ENCODE measurements at places on chromosomes 16 and 17.
A peak's percentile ranks its signal among the peaks of the same experiment; 100 is the strongest.

DNA sequence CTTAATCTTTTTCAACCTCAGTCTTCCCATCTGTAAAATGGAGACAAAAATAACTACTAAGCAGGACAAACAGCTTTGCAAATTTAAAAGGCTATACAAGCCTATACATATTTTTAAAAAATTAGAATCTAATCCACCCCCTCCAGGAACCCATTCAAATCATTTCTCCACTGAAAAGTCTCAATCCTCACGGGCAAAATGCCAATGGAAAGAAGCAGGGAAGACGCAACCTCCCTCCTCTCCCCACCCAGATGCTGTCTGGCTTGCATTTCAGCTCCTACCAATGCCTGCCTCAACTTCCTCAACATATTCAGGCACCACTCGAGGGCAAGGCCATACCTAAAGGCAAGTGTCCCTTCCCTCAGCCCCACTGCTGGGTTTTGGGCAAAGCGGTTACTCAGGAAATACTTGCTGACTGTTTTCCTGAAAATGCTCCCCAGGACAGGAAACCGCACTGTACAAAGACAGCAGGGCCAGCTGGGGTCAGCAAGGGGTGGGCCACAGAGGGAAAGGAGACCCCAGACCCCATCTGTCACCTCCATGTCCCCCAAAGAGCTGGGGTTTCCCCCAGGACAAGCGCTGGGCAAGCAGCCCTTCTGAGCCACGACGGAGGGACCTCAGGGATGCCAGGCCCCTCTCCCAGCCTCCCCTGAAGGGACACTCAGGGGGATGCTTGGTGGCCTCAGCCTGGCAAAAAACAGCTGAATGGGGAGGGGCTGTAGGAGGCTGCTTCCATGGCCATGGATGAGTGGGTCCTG is 47.7 kb upstream of the DOC2B start:
- no peak for DNase-seq

- no peak for DNase-seq
Measured at GRCh38 chr17:41542357-41542756, 14.2 kb upstream of the KRT19 start.

DNA sequence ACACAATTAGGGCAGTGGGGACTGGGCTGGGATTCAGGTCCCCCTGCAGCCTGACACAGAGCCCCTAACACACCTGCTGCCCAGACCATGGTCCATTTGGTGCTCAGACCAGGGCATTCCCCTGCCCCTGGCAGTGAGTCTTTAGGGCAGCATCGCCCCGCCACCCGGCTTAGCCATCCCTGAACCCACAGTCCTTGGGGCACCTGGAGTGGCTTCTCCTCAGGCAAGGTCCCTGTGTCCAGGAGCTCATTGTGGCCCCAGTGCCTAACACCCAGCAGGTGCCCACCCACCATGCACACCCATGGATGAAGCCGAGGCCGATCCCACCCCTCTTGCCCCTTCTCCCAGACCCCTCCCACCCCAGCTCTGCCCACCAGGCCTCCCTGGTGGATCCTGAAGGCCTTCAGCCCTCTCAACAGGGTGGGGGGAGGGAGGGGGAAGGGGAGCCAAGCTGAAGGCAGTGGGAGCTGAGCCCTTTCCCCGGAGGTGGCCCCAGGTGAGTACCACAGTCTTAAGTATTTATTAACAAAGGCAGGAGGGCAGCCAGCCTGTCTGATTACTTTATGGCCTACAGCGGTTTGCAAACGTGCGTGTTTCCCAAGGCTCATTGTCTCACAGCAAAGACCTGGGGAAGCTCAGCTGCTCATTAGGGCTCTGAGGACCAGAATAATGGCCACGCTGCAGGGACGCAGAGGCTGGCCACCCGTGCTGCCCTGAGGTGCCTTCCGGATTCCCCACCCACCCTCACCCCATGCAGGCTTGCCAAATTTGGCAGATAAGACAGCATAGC is 38.5 kb downstream of the RBFOX3 start:
- DNase-seq, result no peak

- DNase-seq, result peak; percentile 68
Measured at GRCh38 chr16:81778861-81779535, at the start of gene PLCG2. TSS of gene PLCG2 (plus strand) at chr16:81779291. CDS start at chr16:81785990, 6,699 bp downstream.

DNA sequence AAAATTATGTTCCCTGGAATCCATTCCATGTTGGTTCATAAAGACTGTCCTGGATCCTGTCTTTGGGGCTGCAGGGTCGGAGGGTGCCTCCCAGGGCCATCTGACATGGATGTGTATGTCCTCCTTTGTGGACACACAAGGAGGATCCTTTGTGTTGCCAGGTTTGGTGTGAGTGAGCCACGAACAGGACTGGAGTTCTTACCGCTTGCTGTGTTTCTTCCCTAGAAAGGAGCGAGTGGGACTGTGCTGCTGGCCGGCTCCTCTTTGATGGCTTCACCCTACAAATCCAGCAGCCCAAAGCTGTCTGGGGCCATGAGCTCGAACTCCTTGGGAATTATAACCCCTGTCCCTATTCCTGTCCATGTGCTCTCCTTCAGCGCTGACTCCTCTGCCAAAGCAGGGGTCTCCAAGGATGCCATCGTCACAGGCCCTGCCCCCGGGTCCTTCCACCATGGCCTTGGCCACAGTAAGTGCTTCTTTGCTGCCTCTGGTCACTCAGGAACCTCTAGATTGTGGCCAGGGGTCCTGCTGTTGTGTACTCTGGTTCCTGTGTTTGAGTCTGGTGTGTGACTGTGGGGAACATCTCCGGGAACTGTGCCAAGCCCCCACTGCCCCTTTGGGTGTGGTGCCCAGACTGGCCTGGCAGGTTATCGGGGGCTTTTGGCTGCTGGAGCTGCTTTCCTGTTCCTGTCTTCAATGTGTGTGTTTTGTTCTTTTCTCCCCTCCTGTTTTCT is 29.5 kb downstream of the UBN1 start:
- no peak for DNase-seq

GRCh38 chr16:78478267-78478861 is 378.9 kb downstream of the WWOX start:
- no peak for DNase-seq

DNA sequence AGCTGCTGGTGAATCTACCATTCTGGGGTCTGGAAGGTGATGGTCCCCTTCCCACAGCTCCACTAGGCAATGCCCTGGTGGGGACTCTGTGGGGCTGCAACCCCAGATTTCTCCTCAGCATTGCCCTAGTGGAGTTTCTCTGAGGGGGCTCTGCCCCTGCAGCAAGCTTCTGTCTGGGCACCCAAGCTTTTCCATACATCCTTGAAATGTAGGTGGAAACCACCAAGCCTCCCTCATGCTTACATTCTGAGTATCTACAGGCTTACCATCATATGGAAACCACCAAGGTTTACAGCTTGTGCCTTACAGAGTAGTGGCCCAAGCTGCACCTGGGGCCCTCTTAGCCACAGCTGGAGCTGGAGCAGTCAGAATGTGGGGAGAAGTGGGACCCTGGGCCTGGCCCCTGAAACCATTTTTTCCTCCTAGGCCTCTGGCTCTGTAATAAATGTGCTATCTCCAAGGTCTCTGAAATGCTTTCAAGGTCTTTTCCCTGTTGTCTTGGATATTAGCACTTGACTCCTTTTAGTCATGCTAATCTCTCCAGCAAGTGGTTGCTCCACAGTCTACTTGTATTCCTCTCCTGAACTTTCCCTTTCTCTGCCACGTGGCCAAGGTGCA is 19.6 kb upstream of the DLX3 start:
- DNase-seq, result no peak

DNA sequence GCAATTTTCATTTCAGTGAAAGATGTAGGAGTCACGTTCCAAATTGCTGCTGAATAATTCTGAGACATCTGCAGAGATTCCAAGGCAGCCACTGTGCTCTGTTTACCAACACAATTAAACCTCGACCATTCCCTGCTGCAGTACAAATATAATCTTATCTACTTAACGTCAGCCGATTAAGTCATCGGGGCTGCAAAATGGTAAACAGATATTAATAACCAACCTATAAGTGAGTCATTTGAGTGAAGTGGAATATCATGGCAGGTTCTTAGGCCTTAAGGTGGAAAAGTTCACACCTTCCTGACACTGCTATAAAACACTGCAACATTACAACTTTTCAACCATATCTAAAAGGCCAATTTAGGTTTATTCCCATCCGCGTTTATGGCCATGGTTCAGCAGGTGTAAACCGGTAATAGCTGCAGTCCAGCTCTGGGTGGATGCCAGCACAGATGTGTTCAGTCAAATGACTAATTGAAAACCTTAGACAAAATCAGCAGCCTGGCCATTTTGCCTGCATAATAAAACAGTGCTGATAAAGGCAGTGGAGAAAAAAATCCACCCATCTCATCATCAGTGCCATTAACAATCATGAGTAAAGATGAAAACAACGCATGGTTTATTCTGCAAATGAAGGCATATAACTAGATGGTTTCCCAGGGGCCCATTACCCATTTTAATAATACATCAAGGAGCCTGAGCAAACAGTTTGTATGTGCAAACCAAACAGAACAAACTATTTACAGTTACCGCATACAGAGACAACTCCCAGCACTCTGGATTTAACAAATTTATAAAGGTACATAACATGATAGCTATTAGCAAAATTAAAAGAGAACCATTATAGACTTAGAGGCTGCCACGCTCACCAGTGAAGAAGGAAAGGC is 202.9 kb upstream of the IRX3 start:
- no peak for DNase-seq

DNA sequence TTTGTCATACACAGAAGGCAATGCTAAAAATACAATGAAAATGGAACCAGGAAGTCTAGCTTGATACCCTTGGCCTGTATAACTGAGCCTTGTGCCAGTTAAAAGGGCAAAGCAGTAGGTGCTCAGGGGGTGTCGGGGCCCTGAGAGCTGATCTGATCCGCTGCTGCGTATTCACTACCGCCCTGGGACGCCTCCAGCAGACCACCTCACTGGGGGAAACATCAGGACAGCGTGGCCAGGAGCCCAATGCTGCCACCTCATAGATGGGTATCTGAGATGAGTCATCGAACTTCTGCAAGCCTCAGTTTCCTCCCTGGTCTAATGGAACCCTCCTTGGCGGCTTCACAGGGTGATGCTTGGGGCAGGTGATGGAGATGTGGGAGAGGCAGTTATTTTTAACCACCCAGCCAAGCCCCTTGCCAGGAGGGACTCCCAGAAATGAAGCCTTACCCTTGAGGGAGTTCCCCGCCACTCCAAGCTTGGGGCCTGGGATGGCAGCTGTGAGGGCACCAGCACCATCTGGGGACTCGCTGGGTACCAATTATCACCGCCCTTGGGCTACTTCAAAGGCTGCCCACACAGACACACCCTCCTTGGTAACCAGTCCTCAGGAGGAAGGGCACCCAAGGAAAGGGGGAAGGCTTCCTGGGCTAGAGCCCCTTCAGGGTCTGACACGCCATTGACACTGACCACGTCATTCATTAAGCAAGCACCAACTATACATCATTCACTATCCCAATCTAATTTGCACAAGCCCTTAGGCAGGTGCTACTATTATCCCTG is 7.8 kb downstream of the DEXI start:
- DNase-seq, result no peak

GRCh38 chr16:68273896-68274295 is 9.6 kb downstream of the SLC7A6 start:
- no peak for DNase-seq

- no peak for DNase-seq
Measured at GRCh38 chr16:309476-309875, 26.5 kb downstream of the PDIA2 start.

DNA sequence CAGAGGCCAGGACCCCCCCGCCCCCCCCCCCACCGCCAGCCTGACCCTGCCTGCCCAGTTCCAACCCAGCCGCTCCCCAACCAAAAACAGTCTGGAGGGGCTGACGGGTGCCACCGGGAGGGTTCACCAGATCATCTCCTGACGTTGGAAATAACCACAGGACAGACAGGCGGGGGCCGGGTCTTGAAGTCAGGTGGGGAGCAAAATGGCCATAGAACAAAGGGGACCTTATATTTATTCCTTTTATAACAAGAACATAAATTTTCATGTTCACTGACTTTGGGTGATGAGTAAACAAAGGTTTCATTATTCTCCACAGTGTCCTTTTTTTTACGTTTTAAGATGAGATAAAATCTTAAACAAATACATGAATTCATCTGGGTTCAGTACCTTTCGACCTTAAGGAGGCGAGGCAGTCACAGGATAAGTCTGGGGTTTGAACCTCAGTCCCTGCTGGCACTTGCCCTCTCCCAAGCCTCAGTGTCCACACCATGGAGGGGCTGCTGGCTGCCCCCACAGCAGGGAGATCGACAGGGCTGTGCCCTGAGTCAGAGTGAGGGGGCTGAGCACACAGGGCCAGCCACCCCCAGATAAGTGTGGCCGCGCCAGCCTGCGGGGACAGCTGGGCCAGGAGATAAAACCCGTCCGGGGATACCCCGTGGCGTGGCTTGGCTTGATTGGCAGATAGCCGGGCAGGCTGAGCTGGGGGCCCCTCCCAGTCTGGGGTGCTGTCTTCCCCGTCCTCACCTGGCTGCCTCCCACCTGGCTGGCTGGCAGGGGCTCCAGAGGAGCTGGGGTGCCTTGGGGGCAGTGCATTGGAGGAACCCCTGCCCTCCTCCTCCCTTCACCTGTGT is 15.0 kb downstream of the SLC7A5 start:
- DNase-seq, result no peak

DNA sequence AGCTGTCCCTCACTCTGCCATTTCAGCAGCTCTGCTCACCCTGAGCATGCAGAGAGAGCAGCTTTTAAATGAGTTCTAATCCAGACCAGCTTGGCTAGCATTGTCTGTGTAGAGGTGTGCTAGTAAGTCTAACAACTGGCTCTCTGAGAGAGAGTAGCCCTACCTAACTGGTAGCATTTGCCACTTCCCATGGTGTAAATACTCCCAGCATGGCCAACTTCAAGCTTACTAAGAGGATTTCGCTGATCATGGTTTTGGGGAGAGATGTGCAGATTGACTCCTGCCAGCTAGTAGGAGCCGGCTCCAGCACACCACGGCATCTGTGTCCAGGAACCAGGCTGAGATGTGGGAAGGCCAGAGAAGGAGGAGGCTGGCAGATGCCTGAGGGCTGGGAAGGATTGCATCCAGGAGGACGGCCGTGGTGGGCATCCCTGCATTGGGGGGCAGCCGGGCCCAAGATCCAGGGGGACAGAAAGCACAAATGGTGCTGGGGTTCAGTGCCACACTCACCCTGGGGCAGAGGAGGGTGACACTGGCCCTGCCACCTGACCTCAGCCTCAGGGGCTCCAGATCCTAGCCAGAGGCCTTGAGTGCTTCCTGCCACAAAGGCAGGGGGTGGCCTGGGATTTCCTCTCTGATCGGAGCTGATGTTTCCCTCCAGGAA is 394.9 kb upstream of the TNRC6C start:
- no peak for DNase-seq

GRCh38 chr16:69796285-69797118 is 34.4 kb downstream of the WWP2 start:
- no peak for DNase-seq

- no peak for DNase-seq
Measured at GRCh38 chr17:80916246-80916645, 75.4 kb upstream of the CHMP6 start.
